HAP-1 (cell line): ENCODE measurements at places on chromosomes 5 and 9.

DNA sequence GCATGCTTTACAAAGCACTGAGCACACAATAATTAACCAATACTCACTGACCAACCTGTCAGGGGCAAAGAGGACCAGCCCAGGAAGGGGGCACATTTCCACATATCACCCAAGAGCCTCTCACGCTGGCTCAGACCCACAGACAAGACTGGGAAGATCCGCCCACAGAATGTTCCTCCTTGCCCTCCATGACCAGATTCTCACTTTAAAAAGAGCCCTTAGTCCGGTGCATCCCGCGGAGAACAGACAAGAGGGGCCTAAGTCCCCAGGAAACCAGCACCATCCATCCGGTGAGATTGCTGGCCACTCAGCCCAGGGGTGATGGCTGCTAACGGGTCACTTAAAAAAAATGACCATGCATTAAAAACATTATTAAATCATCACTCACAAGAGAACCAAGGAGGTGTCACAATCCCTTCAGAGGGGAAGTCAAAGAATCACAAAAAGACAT, 32.9 kb downstream of the SEMA4D start:
- DNase-seq = no peak

GRCh38 chr5:7754997-7755596, 95.8 kb downstream of the CFAP90 start:
- DNase-seq = peak; percentile 36

DNA sequence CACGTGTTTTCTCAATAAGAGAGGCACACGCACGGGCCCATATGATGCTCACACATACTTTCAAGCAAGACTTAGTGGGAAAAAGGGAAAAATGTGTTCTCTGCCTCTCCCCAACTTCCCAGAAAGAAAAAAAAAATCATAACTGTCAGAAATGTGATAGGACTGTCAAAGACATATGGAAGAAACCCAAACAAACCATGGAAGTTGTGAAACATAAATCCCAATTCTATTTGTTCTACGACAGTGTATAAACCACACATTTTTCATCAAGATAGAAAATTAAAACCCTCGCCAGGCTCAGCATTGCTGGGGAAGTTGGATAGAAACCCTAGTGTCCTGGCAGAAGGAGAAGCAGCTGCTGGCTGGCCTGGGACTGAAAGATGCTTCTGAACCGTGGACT, 211.9 kb downstream of the PAX5 start:
- no peak for DNase-seq

DNA sequence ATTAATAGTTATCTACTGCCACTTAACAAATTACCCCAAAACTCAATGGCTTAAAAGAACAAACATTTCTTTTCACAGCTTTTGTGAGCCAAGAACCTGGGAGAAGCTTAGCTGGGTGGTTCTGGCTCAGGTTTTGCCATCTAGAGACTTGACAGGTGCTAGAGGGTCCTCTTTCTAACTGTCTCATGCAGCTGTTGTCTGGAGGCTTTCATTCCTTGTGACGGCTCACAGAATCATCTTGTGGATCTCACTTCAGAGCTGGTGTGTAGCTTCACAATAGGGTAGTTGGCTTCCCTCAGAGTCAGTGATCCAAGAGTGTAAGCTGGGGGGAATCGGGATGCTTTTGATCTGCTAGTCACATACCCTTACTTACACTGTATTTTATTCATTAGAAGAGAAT, 81.2 kb upstream of the APC start:
- no peak for DNase-seq

- no peak for DNase-seq
Measured at GRCh38 chr5:10658265-10658664, 94.4 kb downstream of the ANKRD33B start.

- DNase-seq = no peak
Measured at GRCh38 chr9:129571298-129572051, 49.4 kb downstream of the C9orf50 start.

GRCh38 chr9:71279151-71279739, 157.8 kb upstream of the TRPM3 start:
- no peak for DNase-seq

- DNase-seq = no peak
Measured at GRCh38 chr5:98309785-98310598, 463.5 kb upstream of the RGMB start.
